ENCODE measurements at places on chromosomes 4 and X. TPM values are rescaled to one million over a fixed set of nuclear protein-coding genes. Genes with fewer than 3 reads are reported as not detected.

The HMGB2 gene
- total RNA-seq: 133 TPM

The S100G gene
- total RNA-seq: not detected

The KCNIP4 gene
- total RNA-seq: not detected

The XK gene
- total RNA-seq: under 0.01 TPM

The TFE3 gene
- 62.2 TPM for total RNA-seq

The CRMP1 gene
- 0.05 TPM for total RNA-seq

The MMRN1 gene
- total RNA-seq: 82.0 TPM

The FOXR2 gene
- not detected for total RNA-seq

The PRDM5 gene
- total RNA-seq: 6.8 TPM

The NCBP2L gene
- total RNA-seq: not detected

The MAP3K15 gene
- total RNA-seq: not detected

The FGFBP1 gene
- total RNA-seq: not detected

The SLC4A4 gene
- under 0.01 TPM for total RNA-seq
